H4 (cell line): ENCODE measurements at places on chromosomes 2 and 18.

GRCh38 chr2:170123593-170123992 is 54.4 kb upstream of the MYO3B start:
- DNase-seq: peak; percentile 35

DNA sequence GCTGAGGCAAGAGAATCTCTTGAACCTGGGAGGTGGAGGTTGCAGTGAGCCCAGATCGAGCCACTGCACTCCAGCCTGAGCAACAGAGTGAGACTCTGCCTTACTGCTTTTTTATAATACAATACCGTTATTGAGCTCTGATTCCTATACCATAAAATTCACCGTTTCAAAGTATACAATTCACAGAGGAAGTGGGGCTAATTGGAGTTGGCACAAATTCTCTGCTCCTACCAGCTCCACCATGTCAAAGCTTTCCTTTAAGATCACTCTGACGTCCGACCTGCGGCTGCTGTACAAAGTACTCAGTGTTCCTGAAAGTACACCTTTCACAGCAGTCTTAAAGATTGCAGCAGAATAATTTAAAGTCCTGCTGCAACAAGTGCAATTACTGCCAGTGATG is 29.6 kb upstream of the CYBRD1 start:
- DNase-seq: no peak

DNA sequence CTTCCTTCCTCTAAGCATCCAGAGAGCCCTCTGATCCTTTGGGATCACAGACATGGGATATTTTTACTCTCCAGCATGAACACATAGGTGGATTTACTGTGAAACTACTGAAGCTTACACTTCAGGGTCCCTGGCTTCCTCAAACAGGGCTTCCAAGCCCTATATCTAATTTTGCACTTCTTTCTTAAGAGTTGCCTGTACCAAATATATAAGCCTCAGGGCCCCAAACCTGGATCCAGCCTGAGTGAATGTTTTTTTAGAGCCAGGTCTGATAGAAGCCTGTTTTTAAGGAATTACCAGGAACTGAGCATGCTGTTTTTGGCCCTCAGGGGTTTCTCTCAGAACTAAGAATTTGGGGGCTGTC is 13.2 kb upstream of the KCMF1 start:
- no peak for DNase-seq

GRCh38 chr2:185463481-185463880 is 275.1 kb upstream of the FSIP2 start:
- no peak for DNase-seq

DNA sequence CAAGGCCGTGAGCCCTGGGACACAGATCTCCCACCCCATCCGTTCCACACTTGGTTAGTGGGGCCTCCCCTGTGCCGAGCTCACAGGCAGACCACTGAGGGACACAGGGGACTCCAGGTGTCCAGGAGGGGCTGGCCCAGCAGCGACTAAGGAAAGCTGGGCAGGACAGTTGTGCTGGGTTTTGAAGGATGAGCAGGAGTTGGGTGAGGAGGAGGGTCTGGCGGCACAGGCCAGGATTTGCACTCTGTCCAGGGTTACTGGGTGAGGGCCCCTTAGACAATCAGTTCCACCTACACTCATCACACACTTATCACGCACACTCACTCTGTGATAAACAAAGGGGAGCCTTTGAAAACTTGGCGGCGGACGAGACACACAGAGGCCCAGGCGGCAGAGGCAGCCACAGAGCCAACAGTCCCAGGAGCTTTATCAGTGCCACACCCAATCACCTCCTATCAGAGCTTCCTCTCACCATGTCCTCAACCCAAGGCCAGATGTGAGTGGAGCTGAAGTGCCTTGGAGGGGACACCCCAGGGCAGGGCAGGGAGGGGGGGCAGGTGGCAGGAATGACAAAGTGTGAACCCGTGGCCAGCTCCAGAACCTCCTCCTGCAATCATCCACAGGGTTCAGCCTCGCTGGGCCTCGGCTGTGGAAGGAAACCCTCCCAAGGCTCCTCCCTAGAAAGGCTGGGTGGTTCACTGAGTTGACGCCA is 26.6 kb downstream of the BIN1 start:
- no peak for DNase-seq

GRCh38 chr18:47174545-47175116 is 1.5 kb downstream of the IER3IP1 start:
- no peak for DNase-seq

GRCh38 chr2:224570328-224570993 is 14.7 kb downstream of the CUL3 start:
- DNase-seq: no peak

- DNase-seq: peak; percentile 62
Observed at GRCh38 chr18:31555971-31556747, 35.5 kb upstream of the TTR start.

- no peak for DNase-seq
Observed at GRCh38 chr2:206011795-206012194, 74.2 kb downstream of the INO80D start.

GRCh38 chr2:126600742-126601141 is 55.2 kb upstream of the GYPC start:
- no peak for DNase-seq

DNA sequence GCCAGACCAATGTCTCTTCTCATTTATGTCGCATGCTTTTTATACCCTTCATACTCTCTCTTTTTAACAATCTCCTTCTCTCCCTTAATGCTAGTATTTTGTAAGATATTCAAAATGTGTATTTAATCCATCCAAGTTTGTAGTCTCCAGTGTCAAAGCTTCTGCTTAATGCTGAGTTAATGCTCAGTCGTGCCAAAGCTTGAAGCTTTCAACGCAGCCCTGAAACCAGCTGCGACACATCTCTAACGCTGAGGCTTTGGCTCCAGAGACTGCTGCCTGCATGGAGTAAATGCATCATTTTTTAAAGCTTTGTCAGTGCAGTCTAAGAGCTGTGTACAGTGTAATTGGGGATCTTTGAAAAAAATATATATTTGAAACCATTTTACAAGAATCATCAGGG is 2108.8 kb upstream of the PIK3C3 start:
- DNase-seq: no peak

DNA sequence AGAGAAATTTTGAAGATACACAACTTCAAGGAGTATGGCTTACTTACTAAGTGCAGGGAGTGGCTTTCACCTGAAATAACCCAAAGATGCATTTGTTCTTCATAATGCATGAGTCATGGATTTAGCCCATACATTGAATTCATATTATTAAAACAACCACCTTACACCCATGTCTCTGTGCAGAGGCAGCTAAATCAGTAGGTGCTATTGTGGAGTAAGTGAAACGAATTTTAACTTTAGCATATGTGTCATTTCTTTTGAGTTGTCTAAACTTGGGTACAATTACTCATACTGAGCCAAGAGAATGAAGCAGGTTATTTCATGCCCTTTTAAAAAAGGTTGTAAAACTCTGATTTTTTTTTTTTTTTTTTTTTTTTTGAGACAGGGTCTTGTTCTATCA is 11.0 kb upstream of the ANKRD29 start:
- no peak for DNase-seq

- DNase-seq: no peak
Observed at GRCh38 chr18:57755473-57756067, 47.5 kb downstream of the ATP8B1 start.

DNA sequence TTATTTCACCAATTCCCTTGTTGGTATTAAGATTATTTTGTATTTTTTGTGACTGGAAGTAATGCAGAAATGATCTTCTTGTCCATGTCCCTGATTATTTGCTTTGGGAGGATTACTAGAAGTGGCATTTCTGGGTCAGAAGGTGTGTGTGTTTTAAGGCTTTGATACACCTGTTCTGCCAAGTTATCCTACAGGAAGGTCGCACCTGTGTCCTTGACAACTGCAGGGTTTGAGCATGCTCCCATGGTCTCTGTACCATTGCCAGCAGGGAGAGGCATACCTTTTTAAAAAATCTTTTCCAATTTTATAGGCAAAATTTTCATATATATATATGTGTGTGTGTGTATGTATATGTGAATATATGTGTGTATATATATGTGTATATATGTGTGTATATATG is 29.7 kb downstream of the KDM3A start:
- no peak for DNase-seq

DNA sequence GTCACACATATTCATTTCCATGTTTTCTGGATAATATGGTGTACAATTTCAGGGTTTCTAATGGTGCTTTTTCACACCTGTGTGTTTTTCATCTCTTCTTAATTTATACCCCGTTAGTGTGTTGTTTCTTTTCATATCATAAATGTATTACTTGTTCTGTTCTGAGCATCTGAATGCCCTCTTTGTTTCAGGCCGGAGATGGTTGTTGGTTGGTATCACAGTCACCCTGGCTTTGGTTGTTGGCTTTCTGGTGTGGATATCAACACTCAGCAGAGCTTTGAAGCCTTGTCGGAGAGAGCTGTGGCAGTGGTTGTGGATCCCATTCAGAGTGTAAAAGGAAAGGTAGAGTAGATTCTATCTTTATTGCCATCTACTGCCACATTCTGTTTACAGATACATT is 45.1 kb upstream of the TBR1 start:
- no peak for DNase-seq

DNA sequence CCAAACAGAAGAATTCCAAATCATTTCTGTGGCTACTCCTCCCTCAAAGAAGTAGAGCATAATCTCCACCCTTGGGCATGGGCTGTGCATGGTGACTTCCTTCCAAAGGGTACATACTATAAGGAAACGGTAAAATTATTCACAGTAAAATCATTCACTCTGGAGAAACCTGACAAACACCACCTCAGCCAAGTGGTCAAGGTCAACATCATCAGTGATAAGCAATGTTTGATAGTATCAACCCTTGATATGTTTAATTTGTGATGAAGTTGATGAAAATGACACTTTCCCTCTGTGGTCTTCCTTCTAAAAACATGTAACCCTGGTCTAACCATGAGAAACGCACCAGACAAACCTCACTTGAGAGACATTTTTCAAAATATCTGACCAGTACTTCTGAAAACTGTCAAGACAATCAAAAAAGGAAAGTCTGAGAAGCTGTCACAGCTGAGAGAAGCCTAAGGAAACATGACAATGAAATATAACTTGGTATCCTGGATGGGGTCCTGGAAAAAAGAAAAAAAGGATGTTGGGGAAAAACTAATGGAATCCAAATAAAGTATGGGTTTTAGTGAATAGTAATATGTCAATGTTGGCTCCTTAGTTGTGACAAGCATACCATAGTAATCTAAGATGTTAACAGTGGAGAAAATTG is 9.4 kb upstream of the TXNDC2 start:
- no peak for DNase-seq

GRCh38 chr2:138454761-138455160 is 46.8 kb upstream of the SPOPL start:
- DNase-seq: no peak

DNA sequence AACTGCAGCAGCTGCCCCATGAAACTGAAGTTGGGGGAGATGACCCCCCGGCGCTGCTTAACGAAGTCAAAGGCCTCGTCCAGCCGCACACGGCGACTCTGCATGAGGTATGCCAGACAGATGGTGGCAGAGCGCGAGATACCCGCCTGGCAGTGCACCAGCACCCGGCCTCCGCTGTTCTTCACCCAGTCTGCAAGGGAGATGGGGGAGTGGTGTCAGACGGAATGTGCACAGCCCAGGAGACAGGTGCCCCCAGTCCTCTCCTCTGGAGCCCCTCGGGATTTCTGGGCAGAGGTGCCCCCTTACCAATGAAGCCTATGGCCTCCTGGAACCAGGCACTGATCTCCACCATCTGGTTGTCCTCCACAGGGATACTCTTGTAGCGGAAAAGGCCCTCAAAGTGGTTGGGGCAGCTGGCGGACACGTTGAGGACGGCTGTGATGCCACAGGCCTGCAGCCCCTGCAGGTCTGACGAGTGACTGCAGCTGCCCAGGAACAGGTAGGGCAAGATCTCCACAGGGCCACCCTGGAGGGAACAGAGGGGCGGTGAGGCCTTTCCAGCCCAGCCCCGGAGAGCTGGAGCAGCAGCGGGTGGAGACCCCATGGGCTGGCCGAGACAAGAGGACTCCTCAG is 1.3 kb downstream of the DUSP2 start:
- DNase-seq: no peak

DNA sequence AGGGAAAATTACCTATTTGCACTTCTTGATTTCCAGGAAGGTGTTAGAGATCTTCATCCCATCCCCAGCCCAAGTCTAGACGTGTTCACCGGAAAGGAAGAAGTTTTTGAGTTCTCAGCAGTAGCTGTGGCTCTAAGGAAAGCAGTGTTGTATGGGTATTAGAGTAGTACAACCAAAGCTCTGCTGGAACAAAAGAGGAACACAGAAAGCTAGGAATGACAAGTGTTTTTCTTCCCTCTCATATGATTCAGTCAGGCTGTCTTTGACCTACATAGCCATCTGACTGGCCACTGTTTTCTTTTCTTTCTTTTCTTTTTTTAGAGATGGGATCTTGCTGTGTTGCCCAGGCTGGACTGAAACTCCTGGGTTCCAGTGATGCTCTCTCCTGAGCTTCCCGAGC is 82.7 kb upstream of the SLC39A10 start:
- DNase-seq: no peak

- no peak for DNase-seq
Observed at GRCh38 chr2:177335917-177336450, 56.6 kb upstream of the AGPS start.

GRCh38 chr2:196372811-196373664 is 201.7 kb upstream of the STK17B start:
- DNase-seq: no peak

- no peak for DNase-seq
Observed at GRCh38 chr2:78701546-78701945, 324.0 kb upstream of the REG3G start.

- no peak for DNase-seq
Observed at GRCh38 chr2:231924889-231925275, 1.3 kb downstream of the NPPC start.

DNA sequence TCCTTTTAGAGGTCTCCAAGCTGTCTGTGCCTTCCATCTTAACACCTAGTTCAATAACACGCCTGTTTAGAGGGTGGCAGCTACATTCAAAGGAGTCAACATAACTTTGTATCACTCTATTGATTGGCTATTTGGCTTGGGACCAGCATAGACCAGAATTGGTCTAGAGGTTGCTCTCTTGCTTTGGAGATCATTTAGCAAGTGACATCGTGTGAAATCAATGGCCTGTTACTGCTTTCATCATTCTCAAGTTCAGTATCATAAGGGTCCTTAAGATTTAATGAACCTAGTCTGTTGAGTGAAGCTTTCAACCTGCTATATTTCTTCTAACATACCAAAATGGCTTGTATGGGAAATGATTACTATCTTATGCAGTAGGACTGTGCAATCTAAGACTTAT is 768.2 kb downstream of the NRXN1 start:
- DNase-seq: no peak

DNA sequence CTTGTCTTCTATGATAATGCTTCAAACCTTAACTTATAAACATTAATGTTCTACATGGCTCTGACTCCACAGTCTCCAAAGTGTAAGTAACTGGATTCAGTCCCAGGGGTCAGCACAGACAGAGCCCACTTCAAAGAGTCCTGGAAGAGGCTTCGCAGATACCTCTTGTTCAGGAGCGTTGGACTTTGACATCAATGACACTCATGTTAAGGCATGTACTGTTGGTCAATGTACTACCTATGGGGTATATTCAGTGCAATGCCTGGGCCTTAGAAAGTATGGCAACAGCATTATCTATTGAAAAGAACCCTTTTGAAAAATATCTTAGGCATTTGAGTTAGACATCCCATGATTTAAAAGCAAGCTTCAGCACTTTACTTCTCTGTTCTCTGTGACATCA is 143.1 kb downstream of the GRB14 start:
- DNase-seq: no peak
